ENCODE measurements at places on chromosomes 11 and 22. TPM values are rescaled to one million over a fixed set of nuclear protein-coding genes. Genes with fewer than 3 reads are reported as not detected.
A peak's percentile ranks its signal among the peaks of the same experiment; 100 is the strongest.

Gene CALCB
- polyA plus RNA-seq = not detected

Gene SPI1
- 914 TPM for polyA plus RNA-seq

Gene LMF2
- 197 TPM for polyA plus RNA-seq

Gene OR51I1
- not detected for polyA plus RNA-seq

Gene LYVE1
- polyA plus RNA-seq = 0.31 TPM

Gene TMEM45B
- polyA plus RNA-seq = 0.24 TPM

Gene LRRN4CL
- not detected for polyA plus RNA-seq

GRCh38 chr22:20268279-20269012 lies at the start of gene RTN4R:
Gene RTN4R, minus strand, starts transcription at chr22:20268318. Its CDS starts 226 bp downstream, at chr22:20268092.
- peak; percentile 48 for DNase-seq

DNA sequence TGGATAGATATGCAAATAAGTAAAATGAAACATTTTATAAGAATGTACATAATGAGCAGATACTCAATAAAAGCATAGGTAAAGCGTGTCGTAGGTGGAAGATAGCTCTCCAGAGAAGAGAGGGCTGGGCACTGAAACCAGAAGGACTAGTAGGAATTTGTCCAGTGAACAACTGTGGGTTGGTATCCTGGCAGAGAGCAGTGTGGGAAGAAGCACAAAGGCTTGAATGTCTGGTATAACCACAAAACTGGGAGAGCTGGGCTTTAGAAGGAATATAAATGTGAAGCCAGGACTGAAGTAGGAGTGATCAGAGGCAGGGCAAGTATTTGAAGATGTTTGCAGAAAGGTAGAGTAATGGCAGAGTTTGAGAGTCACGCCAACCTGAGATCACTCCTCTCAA lies 33.1 kb upstream of the CARD16 start:
- no peak for DNase-seq

DNA sequence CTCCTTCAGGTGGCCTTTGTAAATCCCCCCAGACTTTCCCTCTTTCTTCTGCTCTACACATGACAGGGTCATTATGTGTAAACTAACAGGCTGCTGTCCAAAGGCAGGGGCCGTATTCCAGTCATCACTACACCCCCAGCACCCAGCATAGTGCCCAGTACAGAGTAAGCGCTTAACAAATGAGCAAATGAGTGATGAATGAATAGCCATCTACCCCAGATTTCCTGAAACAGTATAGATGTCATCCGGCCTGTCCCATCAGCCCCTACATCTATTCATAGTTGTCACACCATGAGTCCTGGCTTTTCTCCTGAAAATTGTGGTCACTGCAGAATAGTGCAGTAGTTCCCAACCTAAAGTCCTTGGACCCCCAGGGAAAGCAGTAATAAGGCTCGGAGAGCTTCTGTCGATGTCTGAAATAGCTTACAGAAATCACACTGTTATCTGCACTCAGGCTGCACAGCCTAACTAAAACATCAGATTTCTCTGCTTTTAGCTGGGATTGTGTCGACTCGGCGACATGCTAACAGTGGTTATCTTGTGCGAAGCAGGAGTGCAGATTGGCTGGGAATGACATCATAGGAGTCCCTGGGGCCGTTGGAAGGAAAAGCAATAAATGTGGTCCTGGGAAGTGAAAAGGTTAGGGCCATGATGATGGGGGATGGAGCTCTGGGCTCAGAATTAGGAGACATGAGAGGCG lies 143.8 kb upstream of the NECTIN1 start:
- no peak for DNase-seq

GRCh38 chr11:118605116-118605867 lies 2.1 kb upstream of the PHLDB1 start:
- no peak for DNase-seq

- DNase-seq = no peak
Observed at GRCh38 chr22:16845881-16846280, 20.7 kb upstream of the XKR3 start.

DNA sequence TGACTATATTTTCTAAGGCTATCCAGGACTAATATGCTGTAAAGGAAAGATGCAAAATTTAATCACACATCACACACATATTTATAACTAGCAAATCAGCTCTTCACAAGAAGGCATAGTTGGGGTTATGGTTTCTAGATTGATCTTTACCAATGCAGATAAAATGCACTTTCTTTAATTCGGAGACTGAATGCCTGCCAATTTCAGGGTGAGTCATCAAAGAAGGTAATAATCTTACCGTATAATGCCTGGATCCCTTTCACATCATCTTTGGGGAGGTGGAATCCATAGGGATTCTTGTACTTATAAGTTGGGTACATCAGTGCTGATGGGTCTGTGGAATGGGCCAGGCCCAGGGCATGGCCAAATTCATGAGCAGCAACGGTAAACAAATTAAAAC lies 16.4 kb downstream of the MMP20 start:
- DNase-seq = no peak

- DNase-seq = no peak
Observed at GRCh38 chr11:13388741-13389140, 74.3 kb downstream of the BTBD10 start.

DNA sequence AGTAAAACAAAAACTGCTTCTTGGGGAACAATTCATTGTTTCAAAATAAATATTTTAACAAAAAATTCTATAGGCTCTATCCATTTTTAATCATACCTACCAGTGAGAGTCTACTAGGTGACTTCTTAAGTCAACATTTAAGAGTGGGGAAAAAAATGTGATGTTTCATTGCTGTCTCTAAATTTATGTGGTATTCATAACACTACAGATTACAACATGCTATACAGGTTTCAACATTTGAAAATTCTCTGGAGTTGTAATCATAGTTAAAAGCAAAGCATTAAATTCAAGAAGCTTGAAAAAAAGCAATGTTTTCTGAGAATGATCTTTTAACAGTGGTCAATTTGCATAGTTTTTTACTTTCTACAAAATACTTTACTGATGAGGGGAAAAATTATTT lies 18.3 kb downstream of the SBF2 start:
- DNase-seq = no peak

GRCh38 chr22:46958658-46959057 lies 196.2 kb downstream of the TBC1D22A start:
- DNase-seq = no peak

DNA sequence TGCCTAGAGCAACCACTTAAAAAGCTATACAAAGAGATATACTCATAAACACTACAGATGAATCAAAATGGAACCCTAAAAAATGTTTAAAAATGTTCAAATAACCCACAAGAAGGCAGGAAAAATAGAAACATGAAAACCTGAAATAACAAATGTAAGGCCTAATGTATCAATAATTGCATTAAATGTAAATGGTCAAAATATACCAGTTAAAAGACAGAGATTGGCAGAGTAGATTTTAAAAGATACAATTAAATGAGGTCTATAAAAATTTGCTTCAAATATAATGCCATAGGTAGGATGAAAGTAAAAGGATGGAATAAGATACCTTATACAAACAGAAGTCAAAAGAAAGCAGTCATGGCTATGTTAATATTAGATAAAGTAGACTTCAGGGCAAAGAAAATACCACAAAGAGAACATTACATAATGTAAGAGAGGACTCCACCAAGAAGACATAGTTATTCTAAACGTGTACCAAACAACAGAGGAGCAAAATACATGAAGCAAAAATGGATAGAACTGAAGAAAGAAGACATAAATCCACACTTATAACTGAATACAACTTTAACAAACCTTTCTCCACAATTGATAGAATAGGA lies 25.2 kb downstream of the SHANK2 start:
- DNase-seq = no peak

GRCh38 chr11:110728883-110729282 lies 16.6 kb upstream of the ARHGAP20 start:
- DNase-seq = no peak

DNA sequence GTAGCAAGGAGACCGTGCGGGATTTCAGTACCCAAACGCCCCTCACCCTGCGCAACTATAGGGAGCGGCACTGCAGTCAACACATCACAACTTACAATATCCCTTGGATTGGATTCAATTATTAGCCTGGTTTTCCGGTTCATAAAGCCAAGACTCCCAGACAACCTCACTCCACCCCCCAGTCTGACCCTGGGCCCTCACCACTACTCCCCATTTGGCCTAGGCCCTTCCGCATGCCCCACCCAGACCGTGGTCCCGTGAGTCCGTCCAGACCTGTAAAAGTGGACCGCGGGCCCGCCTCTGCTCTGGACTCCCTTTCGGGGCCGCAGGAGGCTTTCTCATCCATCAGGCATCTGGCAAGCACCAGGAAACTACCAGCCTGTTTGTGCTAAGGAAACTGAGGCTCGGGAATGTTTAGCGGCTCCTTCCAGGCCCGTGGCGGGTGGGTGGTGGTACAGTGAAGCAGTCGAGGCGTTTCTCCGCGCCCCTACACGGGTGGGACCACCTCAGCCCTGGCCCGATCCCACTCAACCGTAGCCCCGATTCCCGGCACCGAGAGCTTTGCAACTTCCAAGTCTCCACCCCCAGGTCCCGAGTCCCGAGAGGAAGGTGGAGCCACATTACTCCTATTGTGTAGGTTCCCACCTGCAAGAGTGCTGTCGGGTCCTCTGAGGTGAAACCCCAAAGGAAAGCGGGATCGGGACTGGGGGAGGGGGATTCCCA lies 679 bp upstream of the DPP3 start:
- no peak for DNase-seq
